ENCODE measurements at places on chromosomes 2 and 18. TPM values are rescaled to one million over a fixed set of nuclear protein-coding genes. Genes with fewer than 3 reads are reported as not detected.
A peak's percentile ranks its signal among the peaks of the same experiment; 100 is the strongest.

- DNase-seq: peak; percentile 49
Observed at GRCh38 chr2:23617167-23617810, 232.3 kb downstream of the KLHL29 start.

Gene KCNS3
- total RNA-seq: 86.9 TPM

Gene GNLY
- 0.43 TPM for total RNA-seq

Gene FZD7
- total RNA-seq: 8.3 TPM

Measured in testis (tissue), 5 donors.